Mucosa of gallbladder (tissue), 1 donor: ENCODE measurements at places on chromosomes 12 and 14. TPM values are rescaled to one million over a fixed set of nuclear protein-coding genes. Genes with fewer than 3 reads are reported as not detected.

Gene VDR
- 33.8 TPM for total RNA-seq

Gene SPIC
- total RNA-seq: not detected

Gene GOLGA5
- 35.2 TPM for total RNA-seq

- DNase-seq: no peak
These were observed 1.8 kb downstream of the PITPNM2 start for GRCh38 chr12:123149088-123149487.

GRCh38 chr14:76713121-76713520 lies 48.1 kb upstream of the VASH1 start:
- no peak for DNase-seq

DNA sequence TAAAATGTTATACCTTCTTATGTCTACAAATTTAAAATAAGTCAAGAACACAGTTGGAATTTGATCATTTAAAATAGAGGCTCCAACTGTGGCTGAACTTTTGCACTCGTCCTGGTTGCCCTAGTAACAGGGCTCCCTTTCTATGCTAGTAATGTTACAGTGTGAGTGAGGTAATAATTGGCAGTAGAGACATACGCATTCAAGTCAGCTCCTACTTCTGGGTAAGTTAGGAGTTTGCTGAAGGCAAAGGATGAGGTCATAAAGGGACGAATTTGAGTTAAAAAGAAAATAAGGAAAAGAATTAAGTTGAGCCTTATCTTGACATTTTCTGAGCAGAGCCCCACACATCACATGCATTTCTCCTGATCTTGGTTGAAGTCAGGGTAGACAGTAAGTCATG lies 129.1 kb downstream of the TMEM117 start:
- DNase-seq: no peak
